ENCODE measurements at places on chromosomes 6 and 20. TPM values are rescaled to one million over a fixed set of nuclear protein-coding genes. Genes with fewer than 3 reads are reported as not detected.

CRIP3 gene
- total RNA-seq: not detected

LINC00237 gene
- total RNA-seq: not detected

ASIP gene
- not detected for total RNA-seq

ARMC12 gene
- total RNA-seq: 1.2 TPM

DACT2 gene
- 12.6 TPM for total RNA-seq

AVP gene
- total RNA-seq: not detected
